ENCODE measurements at places on chromosomes 3 and 15.

- DNase-seq: no peak
Observed at GRCh38 chr15:92101708-92102394, 248.3 kb downstream of the SLCO3A1 start.

DNA sequence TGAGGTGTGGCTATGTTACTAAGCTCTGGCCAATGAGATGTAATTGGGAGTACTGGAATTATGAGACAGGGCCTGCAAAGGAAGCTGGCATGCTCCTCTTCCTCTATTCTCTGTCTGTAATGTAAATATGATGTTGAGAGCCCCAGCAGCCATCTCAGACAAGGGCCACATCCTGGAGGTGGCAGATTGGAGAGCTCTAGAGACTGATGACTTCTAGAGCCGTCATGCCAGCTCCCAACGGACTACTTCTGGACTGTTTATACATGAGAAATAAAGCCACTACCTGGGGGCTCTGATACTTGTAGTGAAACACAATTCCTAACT is 19.7 kb downstream of the PLD1 start:
- no peak for DNase-seq

DNA sequence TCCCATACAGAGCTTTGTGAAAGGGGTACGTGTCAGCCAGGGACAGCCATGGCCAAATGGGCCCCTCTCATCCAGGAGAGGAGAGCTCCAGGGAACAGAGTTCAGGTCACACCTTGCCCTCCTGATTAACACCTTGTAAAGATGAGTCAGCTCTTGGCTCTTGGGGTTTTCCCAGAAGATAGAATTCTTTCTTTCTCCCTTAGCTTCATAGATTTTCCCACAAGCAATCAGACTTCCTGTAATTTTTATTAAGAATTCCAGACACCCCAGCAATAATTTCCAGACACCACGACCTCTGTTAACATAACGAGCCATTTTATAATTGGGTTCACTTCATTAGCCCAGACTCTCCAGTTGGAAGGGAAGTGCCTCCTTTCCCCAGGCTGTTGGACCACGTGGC is 86.4 kb downstream of the LRTM1 start:
- no peak for DNase-seq

- no peak for DNase-seq
Observed at GRCh38 chr3:23325466-23326065, 122.4 kb downstream of the UBE2E2 start.

- DNase-seq: no peak
Observed at GRCh38 chr3:14122301-14122700, 2.4 kb downstream of the CHCHD4 start.

- no peak for DNase-seq
Observed at GRCh38 chr3:71317140-71317539, 266.4 kb downstream of the FOXP1 start.

DNA sequence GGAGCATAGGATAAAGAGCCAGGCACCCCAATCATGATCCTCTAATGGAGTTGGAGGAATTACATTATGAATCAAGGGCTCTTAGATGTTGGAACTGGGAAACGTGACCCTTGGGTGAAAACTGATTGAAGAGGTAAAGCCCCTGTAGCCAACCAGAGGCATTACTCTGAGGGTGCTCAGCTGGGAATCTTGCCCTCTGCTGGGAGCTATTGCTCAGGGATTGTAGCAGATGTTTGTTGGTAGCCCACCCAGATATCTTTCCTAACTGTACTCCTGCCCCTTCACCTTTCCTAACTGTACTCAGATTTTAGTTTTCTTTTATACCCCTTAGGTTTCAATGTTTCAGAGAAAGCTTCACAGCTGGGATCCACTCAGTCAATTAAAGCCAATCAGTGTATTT is 74.2 kb downstream of the RARB start:
- no peak for DNase-seq

DNA sequence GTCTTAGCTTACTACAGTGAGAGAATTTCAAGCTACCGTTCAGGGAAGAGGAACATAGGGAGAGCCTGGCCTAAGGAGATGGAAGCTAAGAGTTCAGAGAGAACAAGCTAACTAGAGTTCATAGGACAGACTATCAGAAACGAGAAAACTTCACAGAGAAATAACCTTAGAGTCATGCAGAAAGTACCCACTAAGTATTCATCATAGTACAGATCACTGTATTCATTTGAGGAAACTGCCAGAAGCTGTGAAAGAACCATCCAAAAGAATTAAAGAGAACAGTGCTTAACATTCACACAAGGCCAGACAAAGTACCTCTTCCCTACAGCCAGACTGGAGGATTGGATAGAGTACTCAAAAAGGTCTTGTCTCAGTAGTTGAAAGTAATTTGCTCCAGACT is 15.2 kb upstream of the GBE1 start:
- no peak for DNase-seq

DNA sequence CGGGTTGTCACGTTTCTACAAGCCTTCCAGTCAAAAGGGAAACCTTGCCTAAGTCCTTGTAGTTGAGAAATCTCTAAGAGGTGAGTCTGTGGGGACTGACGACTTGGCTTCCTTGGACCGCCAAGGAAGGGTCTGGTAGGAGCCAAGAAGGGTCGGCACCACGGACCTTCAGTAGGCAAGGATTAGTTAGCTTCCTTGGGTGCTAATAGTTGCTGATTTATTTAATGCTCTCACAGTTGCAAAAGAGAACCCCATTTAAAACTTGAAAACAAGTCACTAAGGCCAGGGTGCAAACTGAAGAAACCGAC is 361 bp upstream of the LCMT2 start:
- no peak for DNase-seq

GRCh38 chr15:48062148-48062872 is 58.5 kb upstream of the SLC24A5 start:
- no peak for DNase-seq

DNA sequence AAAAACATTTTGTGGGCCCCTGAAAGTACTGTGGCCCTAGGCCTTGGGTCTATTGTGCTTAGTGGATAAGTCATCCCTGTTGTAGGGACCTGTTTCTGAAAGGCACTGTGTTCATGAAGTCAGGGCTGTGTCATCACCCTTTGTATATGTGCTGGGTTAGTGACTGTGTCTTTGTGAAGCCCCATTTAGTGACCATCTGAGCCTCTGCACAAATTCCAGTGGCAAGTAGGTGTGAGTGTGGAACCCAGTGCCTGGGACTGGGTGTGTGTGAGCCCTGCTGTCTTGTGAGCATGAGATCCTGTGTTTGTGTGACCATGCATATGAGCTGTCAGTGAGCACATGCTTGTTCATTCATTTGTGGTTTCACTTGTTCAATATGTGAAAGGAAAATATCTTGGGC is 1.2 kb upstream of the HYAL1 start:
- DNase-seq: no peak

DNA sequence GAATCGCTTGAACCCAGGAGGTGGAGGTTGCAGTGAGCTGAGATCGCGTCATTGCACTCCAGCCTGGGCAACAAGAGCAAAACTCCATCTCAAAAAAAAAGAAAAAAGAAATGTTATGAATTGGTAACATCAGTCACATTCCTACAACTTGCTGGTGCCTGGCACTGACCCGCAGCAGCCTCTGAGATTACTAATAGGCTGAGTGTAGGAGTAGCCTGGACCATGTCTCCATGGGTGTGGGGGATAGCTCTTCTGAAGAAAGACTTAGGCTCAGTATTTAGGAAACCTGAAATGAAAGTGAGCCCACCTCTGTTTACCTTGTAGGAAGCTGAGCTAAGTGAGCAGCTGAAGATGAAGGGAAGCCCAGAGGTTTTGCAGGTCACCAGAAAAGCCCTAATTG is 148.3 kb downstream of the LRRC28 start:
- no peak for DNase-seq

- no peak for DNase-seq
Observed at GRCh38 chr3:40178012-40178594, 131.4 kb upstream of the EIF1B start.

DNA sequence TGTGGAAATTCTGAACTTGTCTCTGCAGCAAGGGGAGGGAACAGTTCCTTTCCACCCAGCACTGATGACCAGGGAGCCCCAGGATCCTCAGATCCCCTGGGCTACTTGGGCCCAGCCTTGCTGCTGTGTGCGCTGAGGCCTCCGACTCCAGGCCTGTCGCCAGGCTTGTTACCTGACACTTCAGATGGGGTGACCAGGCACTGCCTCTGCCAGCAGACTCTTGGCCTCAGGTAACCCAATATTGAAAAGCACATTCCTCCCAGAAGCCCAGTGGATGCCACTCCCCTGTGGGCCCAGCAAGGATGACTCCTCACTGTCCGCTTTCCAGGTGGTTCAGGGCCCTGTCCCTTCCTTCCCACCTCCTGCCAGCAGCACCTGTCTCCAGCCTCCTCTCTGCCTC is 3.5 kb upstream of the PLA2G4E start:
- peak; percentile 24 for DNase-seq

DNA sequence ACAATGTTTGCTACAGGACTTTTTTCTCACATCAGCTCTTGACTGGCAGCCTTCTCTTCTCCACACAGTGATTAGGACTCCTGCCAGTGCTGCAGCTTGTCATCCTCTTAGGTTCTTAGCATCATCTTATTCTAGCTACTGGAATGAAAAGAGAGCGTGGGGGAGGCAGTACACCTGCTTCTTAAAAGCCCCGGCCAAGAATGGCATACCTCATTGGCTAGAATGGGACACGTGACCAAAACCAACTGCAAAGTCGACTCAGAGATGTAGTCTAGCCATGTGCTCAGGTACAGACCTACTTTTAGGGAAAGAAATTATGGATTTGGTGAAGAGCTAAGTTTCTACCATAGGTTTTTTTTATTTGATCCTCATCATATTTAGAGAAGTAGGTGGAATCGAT is 44.1 kb downstream of the RARB start:
- DNase-seq: no peak

- no peak for DNase-seq
Observed at GRCh38 chr3:46090161-46090591, 62.9 kb upstream of the XCR1 start.

GRCh38 chr3:14340960-14341708 is 61.3 kb upstream of the SLC6A6 start:
- DNase-seq: peak; percentile 54

- DNase-seq: peak; percentile 56
Observed at GRCh38 chr15:79310612-79310984, 314 bp upstream of the TMED3 start.

GRCh38 chr3:131485119-131485518 is 17.7 kb downstream of the MRPL3 start:
- DNase-seq: no peak

- DNase-seq: no peak
Observed at GRCh38 chr3:82132210-82133069, 371.0 kb upstream of the GBE1 start.

- no peak for DNase-seq
Observed at GRCh38 chr3:190130037-190130436, 9.3 kb upstream of the P3H2 start.

DNA sequence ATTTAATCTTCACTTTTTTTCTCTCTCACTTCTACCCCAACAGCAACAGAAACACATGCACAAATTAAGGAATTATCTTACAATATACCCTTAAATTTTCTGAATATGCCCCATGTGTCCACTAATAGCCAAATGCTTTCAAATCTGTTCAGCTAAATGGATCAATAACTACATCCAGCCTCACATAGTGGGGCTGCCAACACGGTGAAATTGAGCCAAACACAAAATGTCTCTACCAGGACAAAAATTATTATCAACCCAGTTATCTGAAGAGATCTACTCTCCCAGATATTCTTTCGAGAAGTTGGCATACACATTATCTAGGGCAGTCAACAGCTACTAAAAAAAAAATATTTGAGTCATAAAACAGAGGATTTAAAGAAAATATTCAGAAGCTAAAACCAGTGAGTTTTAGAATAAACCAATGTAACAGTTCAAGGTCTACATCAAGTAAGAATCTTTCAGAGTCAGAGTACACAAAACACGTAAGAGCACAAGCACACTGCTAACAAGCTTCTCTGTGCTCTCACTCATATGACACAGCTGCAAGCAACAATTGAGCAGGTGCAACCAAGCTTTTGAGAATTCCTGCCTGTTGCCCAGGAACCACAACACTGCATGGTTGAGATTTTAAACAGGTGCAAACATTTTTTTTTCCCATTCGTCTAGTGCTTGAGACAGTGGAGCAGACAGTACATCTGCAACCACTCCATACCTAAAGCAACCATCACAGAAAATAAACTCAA is 247.7 kb downstream of the ZBTB20 start:
- DNase-seq: peak; percentile 4

- DNase-seq: no peak
Observed at GRCh38 chr15:26841941-26842340, 24.9 kb upstream of the GABRA5 start.

DNA sequence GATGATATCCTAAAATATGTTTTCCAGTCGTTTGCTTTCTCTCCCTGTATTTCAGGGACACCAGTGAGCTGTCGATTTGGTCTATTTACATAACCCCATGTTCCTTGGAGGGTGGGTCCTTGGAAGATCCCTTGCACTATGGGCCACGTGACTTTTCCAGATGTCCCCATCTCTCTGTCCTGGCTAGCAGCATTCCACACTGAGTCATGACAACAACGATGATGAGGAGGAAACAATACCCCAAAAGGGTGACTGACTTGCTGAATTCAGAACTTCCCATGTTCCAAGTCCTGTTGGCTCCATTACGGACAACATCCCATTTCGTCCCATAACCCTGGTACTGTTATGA is 134.3 kb downstream of the NSMCE3 start:
- DNase-seq: no peak
